ENCODE measurements at places on chromosomes 6 and 20. TPM values are rescaled to one million over a fixed set of nuclear protein-coding genes. Genes with fewer than 3 reads are reported as not detected.

SYNDIG1 gene
- total RNA-seq = 1.4 TPM

TSBP1 gene
- total RNA-seq = not detected

OPN5 gene
- not detected for total RNA-seq

SULF2 gene
- 22.1 TPM for total RNA-seq

ENTPD6 gene
- 182 TPM for total RNA-seq

RIMS1 gene
- not detected for total RNA-seq

CENPB gene
- 127 TPM for total RNA-seq

AHI1 gene
- 7.7 TPM for total RNA-seq

CLDN20 gene
- total RNA-seq = not detected

TINAG gene
- not detected for total RNA-seq

LPA gene
- 0.10 TPM for total RNA-seq

CALHM4 gene
- not detected for total RNA-seq

TOX2 gene
- total RNA-seq = 14.3 TPM
